ENCODE measurements at places on chromosomes 2 and 18.

DNA sequence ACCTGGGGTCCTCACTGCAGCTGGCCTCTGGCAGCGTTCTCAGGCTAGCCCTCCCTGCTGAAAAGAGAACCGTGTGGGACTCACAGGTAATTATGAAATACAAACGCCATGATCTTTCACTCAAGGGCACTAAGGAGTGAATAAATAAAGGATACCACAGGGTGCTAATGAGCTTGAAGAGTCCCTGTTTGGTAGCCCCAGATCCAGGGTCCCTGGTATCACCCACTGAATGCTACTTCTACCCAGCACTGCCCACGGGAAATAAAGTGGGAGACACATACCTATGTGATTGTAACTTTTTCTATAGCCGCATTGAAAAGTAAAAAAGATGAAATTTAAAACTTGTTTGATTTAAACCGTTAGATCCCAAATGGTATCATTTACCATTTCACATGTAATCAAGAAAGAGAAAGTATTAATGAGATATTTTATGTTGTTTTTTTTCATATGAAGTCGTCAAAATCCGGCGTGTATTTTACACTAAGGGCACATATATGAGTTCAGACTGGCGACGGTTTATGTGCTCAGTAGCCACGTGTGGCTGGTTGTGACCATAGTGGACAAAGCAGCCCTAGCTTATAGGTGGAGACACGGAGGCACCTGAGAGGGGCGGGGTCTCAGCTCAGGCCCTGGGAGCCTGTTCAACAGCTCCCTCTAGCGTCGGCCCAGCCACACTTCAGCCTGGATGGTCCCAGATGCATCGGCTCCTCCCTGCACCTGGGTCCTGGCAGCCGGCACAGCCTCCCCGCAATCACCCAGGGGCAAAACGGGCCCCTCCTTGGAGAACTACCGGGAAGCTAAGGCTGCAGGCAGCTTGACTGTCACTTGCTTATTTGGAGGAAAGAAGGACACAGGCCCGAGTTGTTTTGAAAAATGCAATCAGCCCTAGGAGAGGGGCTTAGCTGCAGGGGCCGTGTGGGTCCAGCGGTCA, 39.2 kb downstream of the ODC1 start:
- peak; percentile 62 for DNase-seq

- DNase-seq, result no peak
Measured at GRCh38 chr2:3094999-3095958, 282.3 kb downstream of the EIPR1 start.

DNA sequence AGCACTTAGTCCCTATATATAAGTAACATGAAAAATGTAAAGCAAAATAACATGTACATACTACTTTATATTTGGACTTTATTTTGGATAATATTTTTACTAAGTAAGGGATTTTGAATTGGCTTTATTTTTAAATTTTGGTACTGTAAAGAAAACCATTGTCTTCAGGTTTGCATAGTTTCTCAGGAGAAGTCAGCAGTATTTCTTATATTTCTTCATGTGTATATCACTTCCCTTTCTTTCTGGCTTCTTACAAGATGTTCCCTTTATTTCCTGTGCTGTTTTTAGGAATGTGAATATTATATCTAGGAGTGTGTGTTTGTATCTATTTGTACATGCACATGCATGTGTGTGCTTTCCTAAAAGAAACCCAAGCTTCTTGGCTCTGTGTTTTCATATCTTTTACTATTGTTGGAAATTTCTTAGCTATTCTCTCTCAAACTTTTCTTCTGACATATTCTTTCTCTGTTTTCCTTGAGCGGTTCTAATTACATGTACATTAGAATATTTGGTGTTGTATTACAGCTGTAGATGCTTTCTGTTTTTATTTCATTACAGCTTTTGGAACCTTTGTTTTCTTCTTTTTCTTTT, 1549.7 kb upstream of the ACVR2A start:
- DNase-seq, result no peak

GRCh38 chr2:241314226-241315092, 1.0 kb downstream of the HDLBP start:
- peak; percentile 66 for DNase-seq

- DNase-seq, result no peak
Measured at GRCh38 chr18:77035380-77036187, 97.0 kb downstream of the MBP start.

- no peak for DNase-seq
Measured at GRCh38 chr2:49226360-49226759, 72.0 kb upstream of the FSHR start.
